ENCODE measurements at places on chromosomes 7 and 10. TPM values are rescaled to one million over a fixed set of nuclear protein-coding genes. Genes with fewer than 3 reads are reported as not detected.

SPDYE6 gene
- total RNA-seq: not detected

DNA sequence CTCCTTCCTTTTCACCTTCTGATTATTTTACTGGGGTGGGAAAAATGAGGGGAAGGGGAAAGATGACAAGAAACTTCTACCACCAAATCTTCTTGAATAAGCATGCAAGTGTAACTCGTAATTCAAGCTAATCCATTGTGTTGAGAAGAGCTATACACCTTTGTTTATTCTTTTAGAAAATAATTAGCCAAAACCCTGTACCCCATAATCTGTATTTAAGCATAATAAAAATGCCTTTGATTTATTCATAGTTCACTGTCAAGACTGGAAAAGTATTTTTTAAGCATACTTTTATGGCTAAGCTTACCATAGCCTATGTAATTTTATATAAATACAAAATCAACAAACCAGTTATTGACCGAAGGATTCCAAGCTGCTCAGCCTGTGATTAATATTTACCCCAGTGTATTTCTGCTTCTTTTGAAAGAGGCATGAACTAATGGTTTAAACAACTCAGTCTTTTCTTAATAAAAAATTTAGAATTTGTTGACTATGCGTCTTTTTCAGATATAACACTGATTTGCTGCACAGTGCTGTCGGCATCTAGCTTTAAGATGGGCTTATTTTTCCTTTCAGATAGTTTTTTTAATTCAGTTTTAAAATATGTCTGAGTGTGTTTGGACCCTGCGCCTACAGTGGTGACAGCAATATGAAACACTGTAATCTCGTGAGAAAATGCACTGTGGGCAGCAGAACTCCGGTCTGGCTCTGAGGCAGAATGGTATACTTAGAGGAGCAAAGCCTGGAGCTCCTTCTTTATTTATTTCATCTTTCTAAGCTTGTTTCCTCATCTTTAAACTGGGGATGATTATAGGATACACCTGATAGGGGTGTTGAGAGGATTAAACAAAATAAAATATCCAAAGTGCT is 238.8 kb upstream of the LRGUK start:
- no peak for DNase-seq
- no peaks in the 10 kb centered on the region for H3K27me3 ChIP-seq
- H3K27ac ChIP-seq: no peak overlapping the region
- no peaks in the 10 kb centered on the region for H3K4me1 ChIP-seq
- H3K36me3 ChIP-seq: peaks cover 1% of the 10 kb centered on the region
- no peak overlapping the region for H3K4me3 ChIP-seq

GRCh38 chr10:26486304-26486703 is 48.2 kb downstream of the APBB1IP start:
- peak overlapping the region; percentile 61 for H3K4me3 ChIP-seq
- H3K27ac ChIP-seq: peak overlapping the region; percentile 97
- H3K4me1 ChIP-seq: peaks cover 76% of the 10 kb centered on the region
- H3K27me3 ChIP-seq: no peaks in the 10 kb centered on the region

- no peak overlapping the region for H3K27ac ChIP-seq
- H3K36me3 ChIP-seq: peaks cover 16% of the 10 kb centered on the region
- H3K4me3 ChIP-seq: no peak overlapping the region
- no peaks in the 10 kb centered on the region for H3K27me3 ChIP-seq
Measured at GRCh38 chr7:92325858-92326257, 80.1 kb downstream of the ANKIB1 start.

DNA sequence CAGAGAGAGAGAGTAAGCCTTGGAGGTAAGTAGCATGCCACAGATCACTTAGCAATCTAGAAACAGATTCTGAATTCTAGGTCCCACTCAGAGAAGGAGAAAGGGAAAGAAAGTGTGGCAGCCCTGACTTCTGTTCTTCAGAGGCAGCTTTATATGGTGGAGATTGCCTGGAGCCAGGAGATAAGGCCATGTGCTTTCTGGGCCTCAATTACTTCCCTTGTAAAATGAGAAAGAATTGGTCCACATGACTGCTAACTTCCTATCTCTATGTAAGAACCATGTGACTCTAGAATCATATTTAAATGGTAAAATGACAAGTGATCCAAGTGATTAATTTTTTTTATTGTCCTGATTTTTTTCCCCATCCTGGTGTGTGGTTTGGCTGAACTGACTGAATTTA is 64.1 kb downstream of the HHEX start:
- peaks cover 8% of the 10 kb centered on the region for H3K4me1 ChIP-seq
- H3K4me3 ChIP-seq: no peak overlapping the region
- no peaks in the 10 kb centered on the region for H3K36me3 ChIP-seq
- no peak overlapping the region for H3K27ac ChIP-seq

PGAM2 gene
- total RNA-seq: not detected

MASTL gene
- total RNA-seq: 42.1 TPM

DNA sequence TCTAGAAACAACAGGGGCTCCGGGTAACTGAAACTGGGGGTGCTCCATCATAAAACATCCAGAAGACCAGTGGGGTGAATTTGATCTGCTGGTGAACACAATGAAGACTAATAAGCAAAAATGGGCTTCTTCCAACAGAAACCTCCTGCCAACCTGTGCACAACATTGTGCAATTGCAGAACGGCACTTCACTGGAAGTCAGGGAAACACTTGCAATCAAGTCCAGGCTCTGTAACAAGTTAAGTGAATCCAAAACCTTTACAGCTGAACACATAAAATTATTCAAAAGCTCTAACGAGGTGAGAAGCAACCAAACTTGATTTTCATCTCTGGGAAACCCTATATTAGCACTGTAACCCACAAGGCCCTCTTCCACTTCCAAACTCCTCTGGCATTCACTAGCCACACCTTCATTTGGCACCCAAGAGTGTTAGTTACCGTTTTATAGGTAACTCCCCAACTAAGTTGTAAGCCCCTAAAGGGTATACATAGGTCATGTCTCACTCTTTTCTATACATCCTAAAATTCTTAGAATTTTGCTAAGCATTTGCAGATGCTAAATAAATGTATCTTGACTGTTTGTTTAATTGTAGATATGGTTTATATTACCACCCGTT is 22.0 kb downstream of the IMMP2L start:
- DNase-seq: no peak
- peaks cover 10% of the 10 kb centered on the region for H3K36me3 ChIP-seq
- no peaks in the 10 kb centered on the region for H3K27me3 ChIP-seq
- H3K27ac ChIP-seq: no peak overlapping the region
- H3K4me1 ChIP-seq: no peaks in the 10 kb centered on the region

MYO1G gene
- 369 TPM for total RNA-seq

- H3K27ac ChIP-seq: no peak overlapping the region
- DNase-seq: no peak
- H3K27me3 ChIP-seq: no peaks in the 10 kb centered on the region
- no peak overlapping the region for H3K4me3 ChIP-seq
- no peaks in the 10 kb centered on the region for H3K36me3 ChIP-seq
Measured at GRCh38 chr7:47488969-47489342, 93.0 kb downstream of the TNS3 start.

DNA sequence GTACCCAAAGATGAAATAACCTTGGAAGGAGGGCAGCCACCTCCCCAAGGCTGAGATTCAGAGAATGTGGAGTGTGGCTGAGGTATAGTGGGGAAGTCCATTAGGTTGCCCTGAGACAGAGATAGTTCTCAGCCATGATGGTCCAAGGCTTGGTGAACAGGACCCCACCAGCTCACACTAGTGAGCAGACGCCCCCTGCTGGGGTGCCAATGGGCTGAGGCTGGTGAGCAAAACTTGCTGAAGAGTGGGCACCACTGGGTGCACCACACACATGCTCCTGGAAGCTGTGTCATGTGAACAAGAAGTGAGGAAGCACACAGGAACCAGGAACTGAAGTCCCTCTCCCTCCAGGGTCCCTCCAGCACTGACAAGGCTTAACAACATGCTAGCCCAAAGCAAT is 8.9 kb downstream of the FBXL13 start:
- no peaks in the 10 kb centered on the region for H3K36me3 ChIP-seq
- H3K4me1 ChIP-seq: no peaks in the 10 kb centered on the region
- no peaks in the 10 kb centered on the region for H3K27me3 ChIP-seq
- no peak overlapping the region for H3K27ac ChIP-seq
- no peak overlapping the region for H3K4me3 ChIP-seq

GRCh38 chr10:132946-133898 is 2.0 kb upstream of the ZMYND11 start:
- H3K27ac ChIP-seq: peak overlapping the region; percentile 90
- no peak for DNase-seq
- H3K4me3 ChIP-seq: peak overlapping the region; percentile 84

CYP2C9 gene
- total RNA-seq: not detected

- H3K4me3 ChIP-seq: no peak overlapping the region
- peaks cover 15% of the 10 kb centered on the region for H3K27me3 ChIP-seq
- no peaks in the 10 kb centered on the region for H3K36me3 ChIP-seq
- DNase-seq: no peak
- no peak overlapping the region for H3K27ac ChIP-seq
Measured at GRCh38 chr7:54904130-54904529, 114.7 kb upstream of the EGFR start.

- H3K36me3 ChIP-seq: peaks cover 2% of the 10 kb centered on the region
- no peak within 1 kb of the TSS for H3K27ac ChIP-seq
- peaks cover 7% of the 10 kb centered on the region for H3K4me1 ChIP-seq
- DNase-seq: no peak
- no peaks in the 10 kb centered on the region for H3K27me3 ChIP-seq
Measured at GRCh38 chr7:142770661-142771352, at the start of gene PRSS2. Gene PRSS2 (plus strand): TSS chr7:142770970. CDS start chr7:142770983, 13 bp downstream.

DNA sequence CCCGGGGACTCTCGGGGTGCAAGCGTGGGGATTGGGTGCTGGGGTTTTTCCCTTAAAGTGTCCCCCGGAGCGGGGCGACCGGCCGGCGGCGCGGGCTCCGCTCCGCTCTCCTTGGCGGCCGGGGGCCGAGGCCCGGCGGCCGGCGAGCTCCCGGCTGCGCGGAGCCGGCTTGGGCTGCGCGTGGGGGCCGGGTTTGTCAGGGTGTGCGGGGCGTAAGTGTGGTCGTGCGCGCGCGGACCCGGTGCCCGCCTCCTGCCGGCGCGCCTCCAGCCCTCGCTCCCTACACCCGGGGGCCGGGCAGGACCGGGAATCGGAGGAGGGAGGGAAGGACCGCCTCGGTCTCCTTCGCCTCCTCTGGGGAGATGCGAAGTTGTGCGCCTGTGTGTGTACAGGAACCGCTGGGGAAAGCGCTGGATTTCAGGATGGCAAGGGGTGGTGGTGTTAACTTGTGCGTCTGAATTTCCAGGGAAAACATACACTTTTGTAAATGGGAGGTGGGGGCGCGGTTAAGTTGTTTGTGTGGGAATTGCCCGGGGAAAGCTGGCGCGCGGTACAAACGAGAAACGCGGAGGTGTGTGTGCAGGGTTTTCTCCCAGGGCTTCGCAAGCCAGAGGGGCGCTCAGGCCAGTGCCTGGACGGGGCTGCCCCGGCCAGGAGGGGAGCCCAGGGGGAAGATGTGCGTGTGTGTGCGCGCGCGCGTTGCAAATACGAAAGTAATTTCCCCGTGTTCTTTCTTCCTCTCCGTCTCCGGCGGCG is 737 bp downstream of the ZMIZ1 start:
- peak overlapping the region; percentile 27 for H3K27ac ChIP-seq
- H3K27me3 ChIP-seq: peaks cover 3% of the 10 kb centered on the region
- peak; percentile 68 for DNase-seq
- H3K4me3 ChIP-seq: peak overlapping the region; percentile 73
- H3K36me3 ChIP-seq: no peaks in the 10 kb centered on the region

- H3K4me3 ChIP-seq: no peak overlapping the region
- no peaks in the 10 kb centered on the region for H3K27me3 ChIP-seq
- no peak overlapping the region for H3K27ac ChIP-seq
- peaks cover 10% of the 10 kb centered on the region for H3K4me1 ChIP-seq
- DNase-seq: no peak
- peaks cover 41% of the 10 kb centered on the region for H3K36me3 ChIP-seq
Measured at GRCh38 chr10:87519582-87519981, 14.9 kb downstream of the MINPP1 start.

DNA sequence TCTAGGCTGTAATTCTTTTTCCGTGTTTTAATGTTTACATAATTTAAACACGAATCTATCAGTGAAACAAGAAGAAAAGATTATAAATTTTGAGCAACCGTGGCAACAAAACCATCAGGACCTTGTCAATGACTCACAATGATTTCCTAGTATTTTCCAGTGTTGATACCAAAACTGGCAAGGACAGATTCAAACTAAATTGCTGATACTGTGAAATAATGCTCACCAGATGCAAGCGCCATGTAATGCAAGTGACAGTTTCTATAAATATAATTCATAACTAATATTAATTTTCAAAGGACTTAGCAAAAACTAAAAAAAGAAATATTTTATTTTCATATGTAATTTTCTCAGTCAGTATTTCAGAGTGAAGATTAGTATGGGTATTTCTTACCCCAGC is 203.6 kb downstream of the LRRN3 start:
- H3K4me1 ChIP-seq: no peaks in the 10 kb centered on the region
- H3K27me3 ChIP-seq: no peaks in the 10 kb centered on the region
- DNase-seq: no peak
- no peak overlapping the region for H3K4me3 ChIP-seq
- peaks cover 5% of the 10 kb centered on the region for H3K36me3 ChIP-seq

All from activated CD4-positive, alpha-beta T cell treated with anti-CD3 and anti-CD28 coated beads for 36 hours (primary cell).